Coronary artery (tissue), 2 donors: ENCODE measurements at places on chromosomes 7 and 10.

DNA sequence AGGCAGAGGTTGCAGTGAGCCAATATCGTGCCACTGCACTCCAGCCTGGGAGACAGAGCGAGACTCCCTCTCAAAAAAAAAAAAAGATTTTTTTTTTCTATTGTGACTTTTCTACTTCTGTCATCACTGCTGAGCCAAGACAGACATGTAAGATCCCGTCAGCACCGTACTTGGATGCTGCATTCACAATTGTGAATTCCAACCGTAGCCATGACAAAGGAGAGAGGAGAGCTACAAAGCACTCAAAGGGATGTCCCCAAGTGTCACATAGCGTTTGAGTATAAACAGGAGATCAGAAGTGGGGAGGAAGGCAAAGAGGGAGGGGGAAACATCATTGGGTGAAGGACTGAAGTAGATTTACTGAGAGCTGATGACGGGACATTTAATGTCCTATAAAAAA lies 144.2 kb downstream of the PRPF18 start:
- DNase-seq, result no peak

GRCh38 chr10:68828833-68829232 lies 1.5 kb downstream of the STOX1 start:
- no peak for DNase-seq

DNA sequence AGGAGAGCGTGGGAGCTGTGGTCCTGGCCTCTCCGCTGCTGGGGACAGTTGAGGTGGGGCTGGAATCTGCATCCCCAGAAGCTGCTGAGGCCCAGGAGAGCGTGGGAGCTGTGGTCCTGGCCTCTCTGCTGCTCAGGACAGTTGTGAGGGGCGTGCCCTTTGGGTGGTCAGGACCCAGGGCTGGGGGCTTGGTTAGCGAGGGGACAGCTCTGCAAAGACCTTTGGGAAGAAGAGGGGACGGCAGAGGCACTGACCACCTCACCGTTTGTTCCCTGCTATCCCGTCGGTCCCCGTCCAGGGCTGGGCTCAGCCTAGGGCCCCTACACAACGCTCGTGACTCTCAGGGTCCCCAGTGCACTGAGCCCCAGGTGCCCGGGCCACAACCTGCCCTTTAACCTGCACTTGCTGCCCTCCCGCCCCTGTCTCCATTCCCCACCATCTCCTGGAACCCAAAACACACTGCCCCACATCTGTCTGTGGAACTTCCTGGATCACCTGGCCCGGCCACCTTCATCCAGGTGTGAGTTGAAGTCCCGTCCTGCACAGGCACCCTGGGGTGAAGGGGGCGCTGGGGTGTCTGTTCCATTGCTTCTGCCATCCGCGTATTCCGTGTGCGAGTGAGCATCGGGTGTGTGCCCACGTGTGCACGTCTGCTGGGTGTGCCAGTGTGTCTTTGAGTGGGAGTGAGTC lies 14.1 kb downstream of the FOXL3 start:
- no peak for DNase-seq

- DNase-seq, result no peak
These were observed 603 bp upstream of the TWIST1 start for GRCh38 chr7:19117870-19118608.

DNA sequence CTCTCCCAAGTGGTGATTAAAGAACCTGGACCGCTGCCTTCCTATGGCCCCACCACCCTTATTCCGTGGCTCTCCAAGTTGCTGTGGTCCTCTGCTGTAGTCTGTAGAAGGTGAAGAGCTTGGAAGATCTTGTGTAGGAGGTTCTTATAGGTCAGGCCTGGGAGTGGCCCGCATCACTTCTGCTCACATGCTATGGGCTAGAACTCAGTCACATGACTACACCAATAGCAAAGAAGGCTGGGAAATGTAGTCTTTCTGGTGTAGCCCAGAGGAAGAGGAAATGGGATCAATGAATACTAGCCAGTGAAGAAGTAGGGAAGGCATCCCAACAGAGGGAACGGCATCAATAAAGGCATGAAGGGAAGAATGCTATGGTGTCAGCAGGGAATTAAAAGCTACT lies 41.3 kb upstream of the AOAH start:
- DNase-seq, result no peak

- DNase-seq, result no peak
These were observed 156.1 kb downstream of the DKK1 start for GRCh38 chr10:52469970-52470705.

DNA sequence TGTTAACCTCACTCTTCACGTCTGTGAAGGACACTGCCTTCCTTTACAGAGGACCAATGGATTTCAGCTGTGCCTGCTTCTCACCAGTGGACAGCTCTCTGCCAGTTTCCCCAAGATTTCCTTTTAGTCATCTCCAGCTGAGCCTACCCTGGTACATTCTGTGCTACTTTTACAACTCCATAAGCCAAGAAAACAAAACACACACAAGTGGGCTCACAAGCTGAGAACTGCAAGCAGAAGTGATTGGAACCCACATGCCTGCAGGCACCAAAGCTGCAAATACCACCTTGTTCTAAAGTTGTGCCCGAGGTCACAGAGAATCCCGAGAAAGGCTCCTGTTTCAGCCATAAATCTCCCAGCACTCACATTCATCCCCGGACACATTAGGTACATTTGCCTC lies 636.8 kb downstream of the PHTF2 start:
- peak; percentile 75 for DNase-seq

DNA sequence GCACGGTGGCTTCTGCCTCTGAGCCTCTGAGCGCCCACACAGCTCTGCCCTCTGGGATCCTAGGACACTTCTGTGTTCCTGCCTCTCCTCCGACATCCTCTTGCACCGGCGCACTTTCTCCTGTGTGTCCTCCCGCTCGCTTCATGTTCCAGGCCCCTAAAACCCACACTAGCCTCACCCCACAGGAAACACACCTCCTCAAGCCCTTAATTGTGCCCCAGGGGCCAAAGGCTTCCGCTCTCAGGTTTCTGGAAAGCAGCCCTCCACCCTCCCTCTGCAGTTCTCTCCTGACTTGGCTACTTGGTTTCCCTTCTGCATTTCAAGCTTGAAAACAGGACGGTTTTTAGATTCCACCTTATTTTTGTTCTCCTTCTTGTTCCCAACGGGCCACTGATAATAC lies 7.3 kb downstream of the GFRA1 start:
- DNase-seq, result no peak

GRCh38 chr7:26008428-26008827 lies 143.6 kb upstream of the NFE2L3 start:
- no peak for DNase-seq

DNA sequence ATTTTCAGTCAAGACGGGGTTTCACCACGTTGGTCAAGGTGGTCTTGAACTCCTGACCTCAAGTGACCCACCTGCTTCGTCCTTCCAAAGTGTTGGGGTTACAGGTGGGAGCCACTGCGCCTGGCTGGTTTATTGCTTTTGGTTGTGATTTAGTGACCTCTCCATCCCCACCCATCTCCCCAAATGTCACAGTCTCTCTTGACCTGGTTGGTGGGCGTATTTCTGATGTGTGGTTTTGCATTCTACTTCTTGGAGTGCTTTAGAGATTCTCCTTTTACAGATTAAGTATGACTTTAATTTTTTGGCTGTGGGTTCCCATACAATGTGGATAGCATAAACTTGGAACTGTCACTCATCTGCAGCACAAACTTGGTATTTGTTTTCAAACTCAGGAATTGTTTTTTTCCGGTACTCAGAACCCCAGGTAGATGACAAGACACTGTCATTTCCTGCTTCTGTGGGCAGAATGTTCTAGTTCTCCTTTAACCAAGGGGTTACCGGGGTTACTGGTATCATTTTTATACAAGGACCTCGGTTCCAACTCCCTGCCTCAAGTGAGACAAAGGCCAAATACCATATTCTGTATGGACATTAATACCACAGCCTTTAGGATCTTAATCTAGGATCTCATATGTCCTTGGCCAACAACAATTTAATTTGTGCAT lies 50.5 kb downstream of the MRC1 start:
- DNase-seq, result no peak

GRCh38 chr7:11436773-11437524 lies 395.0 kb downstream of the THSD7A start:
- no peak for DNase-seq

- no peak for DNase-seq
These were observed 8.4 kb downstream of the RAB18 start for GRCh38 chr10:27512548-27512947.

- DNase-seq, result no peak
These were observed 33.5 kb upstream of the CCDC7 start for GRCh38 chr10:32412499-32412853.

GRCh38 chr7:117011419-117012260 lies 58.3 kb downstream of the ST7 start:
- DNase-seq, result no peak
